GM12891 (cell line): ENCODE measurements at places on chromosomes 1 and 21.

GRCh38 chr1:167996266-167996665, 59.4 kb upstream of the MPC2 start:
- no peak for DNase-seq

GRCh38 chr1:36154765-36155407, 1.1 kb upstream of the MAP7D1 start:
- no peak for DNase-seq

- no peak for DNase-seq
Measured at GRCh38 chr1:108036796-108037562, 72.0 kb upstream of the VAV3 start.

DNA sequence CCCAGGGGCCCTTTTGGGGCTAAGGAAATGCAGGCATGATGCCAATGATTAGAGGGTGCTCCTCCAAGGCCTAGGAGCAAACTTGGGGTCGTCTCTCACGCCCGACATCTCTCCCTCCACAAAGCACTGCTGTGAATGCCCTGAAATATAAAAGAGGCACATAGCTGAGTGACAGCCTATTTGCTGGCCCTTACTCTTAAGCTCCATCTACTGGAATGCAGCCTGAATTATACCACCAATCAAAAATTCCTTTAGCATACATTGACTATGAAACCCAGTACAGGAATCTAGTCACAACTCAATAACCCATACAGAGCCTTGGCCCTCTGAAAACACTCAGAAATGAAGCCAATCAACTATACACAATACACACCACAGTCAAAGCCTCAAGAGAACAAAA, 105.5 kb downstream of the LRIG2 start:
- no peak for DNase-seq

DNA sequence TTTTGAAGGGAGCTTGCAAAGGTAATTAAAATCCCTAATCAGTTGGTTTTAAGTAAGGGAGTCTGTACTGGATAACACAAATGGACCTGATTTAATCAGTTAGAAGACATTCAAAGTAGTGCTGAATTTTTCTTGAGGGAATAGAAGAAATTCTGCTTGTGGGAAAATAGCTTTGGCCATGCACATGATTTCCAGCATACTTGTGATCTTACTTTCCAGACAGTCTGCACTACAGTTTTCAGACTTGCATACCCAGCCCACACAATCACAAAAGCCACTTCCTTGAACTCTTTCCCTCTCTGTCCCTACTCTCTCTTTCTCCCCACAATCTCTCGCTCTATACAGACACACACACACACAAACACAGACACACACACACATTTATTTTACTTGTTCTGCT, 852.1 kb downstream of the PLA2G4A start:
- DNase-seq = no peak

DNA sequence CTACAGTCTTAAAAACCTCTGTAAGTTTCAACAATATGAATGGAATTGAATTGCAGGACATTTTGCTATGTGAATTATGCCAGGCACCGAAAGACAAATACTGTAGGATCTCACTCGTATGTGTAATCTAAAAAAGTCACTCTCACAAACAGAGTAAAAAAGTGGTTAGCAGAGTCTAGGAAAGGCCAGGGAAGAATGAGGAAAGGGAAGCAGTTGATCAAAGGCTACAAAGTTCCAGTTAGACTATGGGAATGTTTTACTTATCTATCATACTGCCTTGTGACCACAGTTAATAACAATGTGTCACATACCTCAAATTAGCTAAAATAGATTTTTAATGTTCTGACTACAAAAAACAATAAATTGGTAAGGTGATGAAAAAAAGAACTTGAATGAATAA, 565.4 kb upstream of the BRINP3 start:
- DNase-seq = no peak

DNA sequence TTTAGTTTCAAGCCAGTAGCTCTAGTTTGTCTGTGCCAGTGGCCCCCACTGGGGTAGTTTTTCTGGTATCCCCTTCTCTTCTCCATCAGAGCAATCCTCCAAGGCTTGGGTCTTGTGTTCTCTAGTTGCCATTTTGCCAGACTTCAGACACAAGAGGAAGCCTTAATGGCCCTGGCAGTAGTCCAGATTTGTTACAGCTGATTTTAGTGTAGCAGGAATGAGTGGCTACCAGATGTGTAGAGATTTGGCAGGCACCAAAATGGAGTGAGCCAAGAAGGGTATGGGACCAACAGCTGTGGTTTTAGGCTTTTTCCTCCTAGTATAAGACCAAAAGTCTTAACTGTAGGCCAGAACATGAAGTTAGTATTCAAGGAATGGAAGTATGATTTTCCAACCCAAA, 56.8 kb downstream of the ACP6 start:
- no peak for DNase-seq

- DNase-seq = no peak
Measured at GRCh38 chr1:42815941-42816584, 859 bp upstream of the ERMAP start.

DNA sequence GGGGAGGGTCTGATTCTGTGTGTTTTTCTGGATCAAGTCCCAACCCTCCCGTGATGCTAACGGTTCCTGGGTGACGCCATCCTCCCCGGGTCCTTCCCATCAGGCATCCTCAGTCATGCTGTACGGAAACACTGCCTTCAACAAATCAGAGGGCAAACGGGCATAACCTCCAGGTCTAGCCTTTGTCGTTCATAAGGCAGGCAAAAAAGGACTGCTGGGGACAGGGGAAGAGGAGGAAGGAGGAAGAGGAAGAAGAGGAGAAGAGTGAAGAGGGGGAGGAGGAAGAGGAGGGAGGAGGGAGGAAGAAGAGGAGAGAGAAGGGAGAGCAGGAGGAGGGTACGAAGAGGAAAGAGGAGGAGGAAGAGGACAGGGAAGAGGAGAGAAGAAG, 84.4 kb downstream of the ITPKB start:
- DNase-seq = no peak

DNA sequence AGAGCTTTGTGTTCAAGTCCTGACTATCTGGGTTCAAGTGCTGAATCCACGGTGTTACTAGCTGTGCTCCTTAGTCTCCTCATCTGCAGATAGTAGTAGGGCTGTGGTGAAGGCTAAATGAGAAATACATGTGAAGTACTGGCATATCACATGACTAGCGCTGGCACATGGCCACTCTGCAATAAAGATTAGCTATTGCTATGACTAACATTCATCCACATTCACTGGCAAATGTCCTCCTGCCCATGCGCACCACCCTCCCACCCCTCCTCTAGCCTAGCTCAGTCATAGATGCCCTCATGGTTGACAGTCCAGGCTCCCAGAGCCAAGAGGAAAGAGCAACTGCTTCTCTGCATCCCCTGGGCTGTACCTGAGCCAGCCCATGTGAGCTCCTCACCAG, 8.5 kb upstream of the COL8A2 start:
- DNase-seq = no peak

GRCh38 chr1:211920602-211921226, 90.2 kb upstream of the LPGAT1 start:
- no peak for DNase-seq

- DNase-seq = no peak
Measured at GRCh38 chr1:3677484-3677883, 25.2 kb downstream of the TP73 start.

- DNase-seq = no peak
Measured at GRCh38 chr1:4709641-4710040, 55.2 kb downstream of the AJAP1 start.

- DNase-seq = no peak
Measured at GRCh38 chr1:28096210-28097099, 8.0 kb upstream of the EYA3 start.

GRCh38 chr1:215001419-215002021, 81.0 kb upstream of the KCNK2 start:
- DNase-seq = peak; percentile 6

DNA sequence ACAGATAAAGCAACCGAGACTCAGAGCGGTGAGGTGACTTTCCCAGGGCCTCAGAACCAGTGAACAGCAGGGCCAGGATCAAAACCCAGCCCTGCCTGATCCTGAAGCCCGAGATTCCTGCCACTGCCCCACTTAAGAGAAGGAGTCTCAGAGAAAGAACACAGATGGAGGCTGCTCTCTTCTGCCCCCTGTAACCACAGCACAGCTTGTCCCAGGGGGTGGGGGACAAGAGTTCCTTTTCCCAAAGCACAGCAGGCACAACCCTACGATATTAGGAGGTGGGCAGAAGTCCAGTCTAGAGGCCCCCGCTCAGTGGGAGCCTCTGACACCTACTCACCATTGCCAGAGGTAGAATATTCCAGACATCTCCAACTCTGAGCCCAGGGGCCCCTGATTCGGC, 24.0 kb upstream of the VWA5B1 start:
- DNase-seq = no peak

DNA sequence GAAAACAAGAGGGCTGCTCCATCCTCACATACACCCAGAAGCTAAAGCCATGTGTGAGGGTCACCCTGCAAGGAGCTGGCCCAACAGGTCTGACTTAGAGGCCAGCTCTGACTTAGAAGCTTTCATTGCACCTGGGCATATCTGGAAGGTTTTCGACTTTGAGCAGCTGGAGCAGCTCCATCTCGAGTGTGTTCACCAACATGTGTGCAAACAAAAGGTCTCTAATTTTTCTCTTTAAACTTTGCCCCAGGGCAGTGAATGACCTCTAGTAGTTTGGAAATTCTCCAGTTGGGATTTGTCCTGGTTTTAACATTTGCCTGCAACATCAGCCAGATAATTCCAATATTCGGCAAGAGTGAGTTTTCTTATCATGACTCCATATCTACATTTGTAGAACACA, 108.3 kb downstream of the TNR start:
- DNase-seq = no peak

GRCh38 chr1:31387612-31388011, 14.7 kb upstream of the FABP3 start:
- DNase-seq = no peak

- DNase-seq = no peak
Measured at GRCh38 chr1:235558621-235559169, 54.4 kb upstream of the B3GALNT2 start.

GRCh38 chr21:39088831-39089380, 94.3 kb downstream of the PSMG1 start:
- no peak for DNase-seq
